Articular chondrocyte of knee joint (primary cell): ENCODE measurements at places on chromosomes 5 and 9. TPM values are rescaled to one million over a fixed set of nuclear protein-coding genes. Genes with fewer than 3 reads are reported as not detected.

GARIN3 gene
- not detected in 2 replicates for total RNA-seq

PCDHB12 gene
- 1.0 and 1.3 TPM in 2 replicates for total RNA-seq

ARL14EPL gene
- 0.11 and 0.13 TPM in 2 replicates for total RNA-seq

SOWAHA gene
- total RNA-seq, result 0.11 and 0.13 TPM in 2 replicates

GOLPH3 gene
- total RNA-seq, result 96.9 and 98.1 TPM in 2 replicates

APC gene
- total RNA-seq, result 66.9 and 74.6 TPM in 2 replicates

DBH gene
- under 0.01 TPM in 1 of 2 replicates, not detected in the other for total RNA-seq

ROR2 gene
- total RNA-seq, result 7.7 and 9.7 TPM in 2 replicates

KIF12 gene
- total RNA-seq, result 0.11 TPM in 1 of 2 replicates, not detected in the other

NUTM2G gene
- total RNA-seq, result not detected in 2 replicates

RGS7BP gene
- total RNA-seq, result under 0.01 TPM in 1 of 2 replicates, not detected in the other

DAPK1 gene
- total RNA-seq, result 123 and 127 TPM in 2 replicates

ORM2 gene
- not detected in 2 replicates for total RNA-seq

FCHO2 gene
- 20.3 and 21.2 TPM in 2 replicates for total RNA-seq

GABRP gene
- total RNA-seq, result 0.11 TPM in 1 of 2 replicates, not detected in the other

TNC gene
- total RNA-seq, result 1,433 and 1,460 TPM in 2 replicates

EGR1 gene
- 4.6 and 23.8 TPM in 2 replicates for total RNA-seq

TXN gene
- total RNA-seq, result 608 and 653 TPM in 2 replicates

ANKRD34B gene
- total RNA-seq, result not detected in 2 replicates

WDR31 gene
- total RNA-seq, result 2.9 and 3.2 TPM in 2 replicates

SPAAR gene
- total RNA-seq, result 0.26 and 0.54 TPM in 2 replicates

ANKDD1B gene
- 0.78 and 1.3 TPM in 2 replicates for total RNA-seq

KCNV2 gene
- total RNA-seq, result not detected in 2 replicates

DMRT2 gene
- total RNA-seq, result not detected in 2 replicates

KYAT1 gene
- 2.9 TPM in 2 replicates for total RNA-seq

DRD1 gene
- not detected in 2 replicates for total RNA-seq
